ENCODE measurements at places on chromosomes 6 and 20. TPM values are rescaled to one million over a fixed set of nuclear protein-coding genes. Genes with fewer than 3 reads are reported as not detected.

DNA sequence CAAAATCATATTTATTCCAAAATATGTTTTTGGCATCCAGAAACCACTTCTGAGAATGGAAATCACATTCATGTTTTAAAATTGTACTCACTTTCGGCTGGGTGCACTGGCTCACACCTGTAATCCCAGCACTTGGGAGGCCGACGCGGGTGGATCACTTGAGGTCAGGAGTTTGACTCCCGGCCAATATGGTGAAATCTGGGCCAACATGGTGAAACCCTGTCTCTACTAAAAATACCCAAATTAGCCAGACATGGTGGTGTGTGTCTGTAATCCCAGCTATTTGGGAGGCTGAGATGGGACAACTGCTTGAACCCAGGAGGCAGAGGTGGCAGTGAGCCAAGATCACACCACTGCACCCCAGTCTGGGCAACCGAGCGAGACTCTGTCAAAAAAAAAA, 580.7 kb downstream of the MAFB start:
- no peak for DNase-seq

The IMPG1 gene
- not detected for total RNA-seq

DNA sequence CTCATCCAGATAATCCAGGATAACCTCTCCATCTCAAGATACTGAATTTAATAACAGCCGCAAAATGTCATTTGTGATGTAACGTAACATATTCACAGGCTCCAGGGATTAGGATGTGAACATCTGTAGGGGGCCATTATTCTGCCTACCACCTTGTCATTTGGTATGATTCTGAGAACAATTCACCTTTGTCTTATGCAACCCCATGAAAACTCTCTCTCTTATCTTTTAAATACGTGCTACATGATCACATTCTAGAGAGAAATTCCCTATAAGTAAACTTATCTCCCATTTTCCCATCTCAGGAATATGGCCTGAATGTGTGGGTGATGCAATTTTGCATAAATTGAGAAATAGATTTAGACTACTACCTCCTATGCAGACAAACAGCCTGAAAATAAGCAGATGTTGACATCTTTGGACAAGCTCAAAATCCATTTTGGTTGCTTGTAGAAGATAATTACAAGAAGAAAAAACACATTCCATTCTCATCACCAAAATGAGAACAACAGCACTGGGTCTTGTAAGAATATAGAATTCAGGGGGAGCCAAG, 255.4 kb upstream of the STXBP5 start:
- DNase-seq: no peak

GRCh38 chr6:113011389-113011788, 664.3 kb downstream of the RFPL4B start:
- no peak for DNase-seq

GRCh38 chr6:45955597-45955996, 60.1 kb downstream of the CLIC5 start:
- no peak for DNase-seq

The CGAS gene
- 1.0 TPM for total RNA-seq

The SYNGAP1 gene
- 6.2 TPM for total RNA-seq

The CRYBG1 gene
- 2.0 TPM for total RNA-seq

- DNase-seq: no peak
Observed at GRCh38 chr6:90434094-90434493, 137.5 kb upstream of the BACH2 start.

The HLA-F gene
- 32.3 TPM for total RNA-seq

The ESR1 gene
- total RNA-seq: 1.3 TPM

The MLN gene
- total RNA-seq: not detected

GRCh38 chr6:137861550-137862337, 5.3 kb upstream of the TNFAIP3 start:
- no peak for DNase-seq

The NAPB gene
- total RNA-seq: 6.0 TPM

The PTGIS gene
- total RNA-seq: 24.0 TPM

The MICB gene
- total RNA-seq: 1.7 TPM

GRCh38 chr6:11785774-11786579, 7.4 kb upstream of the ADTRP start:
- DNase-seq: no peak

DNA sequence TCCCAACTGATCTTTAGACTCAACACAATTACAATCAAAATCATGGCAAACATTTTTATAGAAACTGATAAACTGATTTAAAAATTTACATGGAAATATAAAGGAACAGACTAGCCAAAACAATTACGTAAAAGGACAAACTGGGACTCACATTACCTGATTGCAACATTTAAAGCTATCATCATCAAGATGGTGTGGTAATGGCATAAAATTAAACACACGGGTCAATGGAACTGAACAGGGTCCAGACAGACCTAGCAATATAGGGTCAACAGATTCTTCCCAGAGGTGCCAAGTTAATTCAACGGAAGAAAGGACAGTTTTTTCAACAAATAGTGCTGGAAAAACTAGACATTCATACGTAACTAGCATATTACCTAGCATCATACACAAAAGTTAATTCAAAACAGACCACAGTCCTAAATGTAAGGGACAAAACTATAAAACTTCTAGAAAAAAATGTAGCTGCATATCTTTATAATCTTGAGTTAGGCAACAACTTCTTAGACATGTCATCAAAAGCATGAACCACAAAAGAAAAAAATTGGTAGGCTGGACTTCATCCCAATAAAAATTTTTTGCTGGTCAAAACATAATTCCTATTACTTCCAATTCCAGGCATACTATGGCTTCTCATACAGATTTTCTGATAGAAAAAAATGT, 147.4 kb upstream of the BEND6 start:
- DNase-seq: no peak

DNA sequence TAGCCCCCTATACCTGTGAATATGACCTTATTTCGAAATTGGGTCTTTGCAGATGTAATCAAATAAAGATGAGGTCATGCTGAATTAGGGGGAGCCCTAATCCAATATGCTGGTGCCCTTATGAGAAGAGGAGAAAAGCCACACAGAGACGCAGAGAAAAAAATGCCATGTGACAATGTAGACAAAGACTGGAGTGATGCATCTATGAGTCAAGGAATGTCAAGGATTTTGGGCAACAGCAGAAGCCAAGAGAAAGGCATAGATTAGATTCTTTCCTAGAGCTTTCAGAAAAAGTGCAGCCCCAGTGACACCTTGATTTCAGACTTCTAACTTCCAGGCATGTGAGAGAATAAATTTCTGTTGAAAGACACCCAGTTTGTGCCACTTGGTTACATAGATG, 47.4 kb upstream of the HS3ST5 start:
- no peak for DNase-seq

DNA sequence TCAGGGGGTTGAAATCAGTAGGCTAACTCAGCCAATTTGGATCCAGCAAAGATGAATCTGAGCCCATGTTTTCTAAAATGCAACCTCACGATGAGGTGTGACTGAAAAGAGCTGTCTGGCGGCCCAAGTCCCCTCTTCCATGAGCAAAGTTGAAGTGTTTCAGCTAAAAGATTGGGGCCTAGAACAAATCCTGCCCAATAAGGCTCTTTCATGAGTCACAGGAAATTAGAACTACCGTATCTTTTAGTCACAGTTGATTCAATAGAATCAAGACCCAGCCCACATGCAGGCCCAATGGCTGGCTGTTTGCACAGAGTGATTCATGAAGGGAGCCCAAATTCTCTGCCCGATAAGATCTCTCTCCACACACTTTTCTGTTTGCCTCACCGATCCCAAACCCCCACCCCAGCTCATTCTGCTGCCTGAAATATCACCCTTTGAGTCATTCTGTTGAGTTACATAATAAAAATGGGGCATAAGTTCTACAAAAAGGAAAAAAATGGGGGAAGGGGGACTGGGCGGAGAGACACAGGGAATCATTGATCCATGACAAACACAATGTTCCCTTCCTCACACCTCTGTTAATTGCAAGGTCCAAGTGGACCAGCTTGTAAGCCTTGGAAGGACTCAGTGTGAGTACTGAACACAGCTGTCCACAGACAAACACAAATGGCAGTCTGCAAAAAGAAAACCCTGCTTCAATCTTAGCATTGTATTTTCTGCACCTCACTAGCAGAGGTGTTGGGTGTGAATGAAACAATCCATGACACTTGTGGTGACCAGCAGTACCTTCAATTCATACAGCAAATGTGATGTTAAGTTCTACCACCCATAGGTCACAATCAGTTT, 13.8 kb downstream of the FOXQ1 start:
- no peak for DNase-seq

DNA sequence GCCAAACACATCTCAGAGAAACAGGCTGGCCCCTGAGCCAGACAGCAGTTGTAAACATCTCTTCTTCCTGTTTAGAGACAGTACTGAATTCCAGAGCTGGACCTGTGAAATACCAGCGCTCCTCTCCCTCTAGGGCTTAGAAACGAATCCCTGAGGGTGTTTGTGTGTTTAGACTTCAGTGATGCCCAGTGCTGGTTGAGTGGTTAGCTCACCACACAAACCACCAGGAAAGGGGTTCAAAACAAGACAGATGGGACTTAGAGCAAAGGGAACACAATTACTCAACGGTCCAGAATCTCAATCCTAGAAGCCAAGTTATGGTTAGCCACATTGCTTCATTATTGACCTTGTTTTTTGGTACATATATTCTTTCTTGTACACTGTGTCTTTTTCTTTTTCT, 108.7 kb upstream of the TMEM170B start:
- no peak for DNase-seq

DNA sequence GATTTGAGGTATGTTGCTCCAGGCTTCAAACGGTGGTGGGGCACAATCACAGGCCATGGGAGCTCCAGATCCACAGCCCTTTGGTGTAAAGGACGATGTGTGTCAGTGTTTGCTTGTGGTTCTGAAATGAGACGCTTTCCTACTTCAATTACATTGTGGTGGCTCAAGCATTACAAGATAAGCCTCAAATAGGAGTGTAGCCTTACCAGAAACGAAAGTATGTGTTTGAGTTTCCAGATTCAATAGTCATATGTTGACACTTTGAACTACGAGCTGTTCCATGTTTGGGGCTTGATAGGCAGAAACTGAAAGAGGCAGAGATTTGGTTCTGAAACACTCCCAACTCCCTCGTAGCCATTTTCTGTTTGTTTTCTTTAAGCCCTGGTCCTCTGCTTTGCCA, 187.1 kb downstream of the MYLK4 start:
- no peak for DNase-seq

- no peak for DNase-seq
Observed at GRCh38 chr6:111521497-111522270, 38.7 kb upstream of the REV3L start.

DNA sequence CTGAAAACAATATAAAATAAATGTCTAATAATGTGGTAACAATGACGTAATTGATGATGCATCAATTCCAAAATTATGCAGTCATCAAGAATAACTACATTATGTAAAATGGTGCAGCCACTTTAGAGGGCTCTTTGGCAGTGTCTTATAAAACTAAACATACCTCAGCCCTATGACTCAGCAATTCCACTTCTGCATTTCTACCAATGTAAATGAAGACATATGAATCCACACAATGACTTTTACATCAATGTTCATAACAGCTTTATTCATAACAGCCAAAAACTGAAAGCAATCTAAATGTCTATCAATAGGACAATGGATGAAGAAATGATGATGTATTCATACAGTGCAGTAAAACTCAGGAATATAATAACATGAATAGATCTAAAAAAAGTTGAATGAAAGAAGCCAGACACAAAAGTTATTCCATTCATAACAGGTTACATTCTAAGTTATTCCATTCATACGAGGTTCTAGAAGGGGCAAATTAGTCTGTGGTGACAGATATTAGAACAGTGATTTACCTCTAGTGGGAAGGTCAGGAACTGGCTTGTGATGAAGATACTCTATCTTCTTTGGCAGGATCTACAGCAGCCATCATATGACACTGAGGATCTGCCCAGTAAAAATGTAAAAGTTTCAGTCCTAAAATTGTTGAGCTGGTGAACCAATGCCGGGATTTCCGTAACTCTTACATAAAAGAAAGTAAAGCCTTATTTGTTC, 396.1 kb downstream of the PLCB1 start:
- DNase-seq: no peak

The LRFN2 gene
- not detected for total RNA-seq

The SUMO4 gene
- 0.32 TPM for total RNA-seq

GRCh38 chr6:26065952-26066380, 21.3 kb upstream of the HFE start:
- peak; percentile 44 for DNase-seq

- no peak for DNase-seq
Observed at GRCh38 chr6:166410426-166410935, 27.7 kb upstream of the MPC1 start.

GRCh38 chr6:152685819-152686218, 11.9 kb upstream of the MYCT1 start:
- no peak for DNase-seq

GRCh38 chr6:99132026-99132635, 184.4 kb upstream of the FBXL4 start:
- DNase-seq: no peak

GRCh38 chr6:128731249-128732165, 151.4 kb upstream of the LAMA2 start:
- no peak for DNase-seq

DNA sequence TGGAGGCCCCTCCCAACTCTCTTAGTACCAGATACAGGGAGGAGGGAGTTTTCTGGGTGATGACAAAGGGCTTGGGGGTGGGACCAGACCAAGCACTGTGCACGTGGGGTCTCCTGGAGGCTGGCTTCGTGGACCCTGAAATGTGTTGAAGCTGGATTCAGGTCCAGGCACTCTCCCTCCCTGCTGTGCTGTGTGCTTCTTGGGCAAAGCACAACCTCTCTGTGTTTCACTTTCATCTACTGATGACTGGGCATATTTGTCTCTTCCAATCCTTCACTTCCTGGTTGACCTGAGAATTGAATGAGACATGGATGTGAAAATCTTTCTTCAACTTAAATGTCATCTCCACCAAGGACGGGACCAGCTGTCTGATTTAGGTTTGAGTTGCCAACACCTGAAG, 14.5 kb upstream of the MLN start:
- DNase-seq: peak; percentile 3

GRCh38 chr6:106546691-106547414, 82.4 kb downstream of the RTN4IP1 start:
- DNase-seq: no peak

The HCRTR2 gene
- total RNA-seq: not detected

The RBM24 gene
- total RNA-seq: 223 TPM

The MTFR2 gene
- 0.25 TPM for total RNA-seq

DNA sequence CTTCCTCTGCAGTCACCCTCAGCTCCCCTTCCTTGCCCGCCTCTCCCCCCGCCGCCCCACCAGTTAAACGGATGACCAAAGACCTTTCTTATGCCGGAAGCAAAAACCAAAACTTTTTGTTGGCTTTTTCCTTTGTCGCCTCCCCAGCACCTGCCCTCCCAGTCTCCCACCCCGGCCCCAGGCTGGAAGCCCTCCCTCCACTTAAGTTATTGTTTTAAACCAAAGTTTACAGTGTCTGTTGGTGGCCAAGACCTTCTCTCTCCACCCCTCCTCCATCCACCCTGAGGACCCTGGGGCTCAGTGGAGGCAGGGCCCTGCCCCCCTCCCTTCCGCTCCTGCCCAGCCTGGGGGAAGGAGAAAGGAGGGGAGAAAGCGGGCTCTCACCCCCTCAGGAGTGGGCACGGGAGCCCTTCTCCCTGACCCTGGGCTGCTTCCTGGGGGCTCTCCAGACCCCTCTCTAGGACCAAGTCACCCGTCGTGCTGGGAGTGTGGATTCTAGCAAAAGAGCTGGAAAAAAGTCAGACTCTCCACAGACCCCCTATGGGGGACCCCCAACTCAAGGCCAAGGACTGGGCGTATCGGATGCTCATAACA, 38.3 kb upstream of the MDFI start:
- peak; percentile 12 for DNase-seq

- DNase-seq: peak; percentile 49
Observed at GRCh38 chr20:33812152-33812849, 1.2 kb downstream of the CHMP4B start.

The ZSCAN23 gene
- total RNA-seq: 1.2 TPM

All from left ventricle myocardium superior (tissue), 1 donor.